Hematopoietic multipotent progenitor cell treated with erythropoietin and hydrocortisone succinate and interleukin-3 and kit ligand, for 8 days (in vitro differentiated cells): ENCODE measurements at places on chromosomes 4 and X.

- no peak for DNase-seq
These were observed 59.0 kb upstream of the DYNLT3 start for GRCh38 chrX:37906357-37906756.

DNA sequence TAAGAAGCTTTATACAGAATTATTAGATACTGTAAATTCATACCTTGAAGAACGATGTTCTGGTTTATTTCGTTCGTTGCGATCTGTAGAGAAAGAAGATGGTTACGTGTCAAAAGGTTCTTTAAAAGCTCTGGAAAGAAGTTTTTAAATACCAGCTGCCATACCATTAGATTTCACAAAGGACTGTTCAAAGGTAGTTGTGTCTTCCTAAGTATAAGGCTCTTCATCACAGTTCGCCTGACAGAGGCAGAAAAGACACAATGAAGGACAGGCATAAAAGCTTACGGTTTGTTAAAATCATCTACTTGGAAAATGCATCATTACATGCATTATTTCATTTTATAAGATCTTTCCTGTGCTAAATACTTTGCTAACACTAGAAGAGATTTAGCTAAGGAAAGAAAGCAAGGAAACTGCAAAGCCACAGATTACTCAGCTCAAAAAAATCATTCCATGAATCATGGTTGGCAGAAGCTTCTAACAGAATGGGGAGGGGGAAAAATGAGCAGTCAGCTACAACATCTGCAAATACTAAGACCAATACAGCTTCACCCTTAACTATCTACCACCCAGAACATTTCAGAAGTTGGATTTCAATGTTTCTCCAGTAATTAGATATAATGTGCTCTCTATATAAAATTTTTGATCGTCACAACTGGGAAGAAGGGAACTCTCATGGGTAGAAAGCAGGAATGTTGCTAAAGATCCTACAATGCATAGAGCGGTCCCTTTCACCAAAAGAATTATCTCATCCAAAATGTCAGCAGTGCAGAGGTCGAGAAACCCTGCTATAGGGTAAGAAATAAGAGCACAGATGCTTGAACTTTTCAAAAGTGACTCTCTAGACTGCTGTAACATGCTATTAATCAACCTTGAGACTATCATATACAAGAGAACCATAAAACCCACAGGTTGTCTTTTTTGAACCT lies 50.7 kb upstream of the PRSS48 start:
- no peak for DNase-seq

DNA sequence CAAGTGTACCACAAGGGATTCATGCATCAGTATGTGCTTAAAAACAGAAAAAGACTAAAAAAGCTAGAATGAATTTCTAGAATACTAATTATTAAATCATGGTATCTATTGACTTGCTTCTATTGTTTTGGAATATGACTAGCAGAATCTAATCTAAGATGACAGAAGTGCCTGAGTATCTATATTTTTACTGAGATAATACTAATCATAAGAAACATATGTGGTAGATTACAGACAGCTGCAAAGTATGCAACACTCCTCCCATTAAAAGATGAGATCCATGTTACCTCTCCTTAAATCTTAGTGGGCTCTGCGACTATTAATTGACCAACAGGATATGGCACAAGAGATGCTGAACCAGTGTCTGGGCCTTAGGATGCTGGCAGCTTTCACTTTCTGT lies 89.4 kb downstream of the COL25A1 start:
- DNase-seq = no peak

DNA sequence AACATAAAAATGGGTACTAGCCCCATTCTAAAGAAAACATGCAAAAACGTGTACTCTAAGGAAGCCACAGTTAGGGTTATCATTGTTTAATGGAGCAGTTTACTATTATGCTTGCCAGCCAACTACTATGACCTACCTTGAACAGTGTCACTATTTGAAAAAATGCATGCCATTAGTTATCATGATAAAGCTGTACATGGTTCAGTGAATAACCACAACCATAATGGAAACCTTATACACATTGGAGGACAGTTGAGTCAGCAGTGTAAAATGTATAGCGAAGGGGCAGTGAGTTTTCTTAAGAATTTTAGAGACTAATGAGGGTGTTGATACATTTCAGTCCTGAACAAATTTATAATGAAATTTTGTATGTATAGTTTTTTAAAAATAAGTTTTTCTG lies 381.9 kb downstream of the GRXCR1 start:
- no peak for DNase-seq

DNA sequence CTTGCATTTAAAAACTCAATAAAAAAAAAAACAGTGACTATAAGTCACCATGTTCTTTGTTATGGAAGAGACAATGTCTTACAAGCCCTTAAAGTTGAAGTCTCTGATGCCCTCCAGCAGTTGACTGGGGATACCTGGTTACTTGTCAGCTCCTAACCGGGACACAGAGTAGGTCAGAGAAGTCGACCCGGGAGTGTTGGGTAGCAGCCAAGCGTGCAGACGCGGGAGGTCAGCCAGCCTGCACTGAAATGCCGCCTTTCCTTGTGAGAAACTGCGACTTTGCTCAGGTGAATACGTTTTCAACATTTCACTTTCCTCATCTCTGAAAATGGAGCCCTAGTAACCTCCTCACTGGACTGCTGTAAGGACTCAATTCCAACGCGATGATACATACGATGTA lies 81.8 kb downstream of the F11 start:
- DNase-seq = no peak

DNA sequence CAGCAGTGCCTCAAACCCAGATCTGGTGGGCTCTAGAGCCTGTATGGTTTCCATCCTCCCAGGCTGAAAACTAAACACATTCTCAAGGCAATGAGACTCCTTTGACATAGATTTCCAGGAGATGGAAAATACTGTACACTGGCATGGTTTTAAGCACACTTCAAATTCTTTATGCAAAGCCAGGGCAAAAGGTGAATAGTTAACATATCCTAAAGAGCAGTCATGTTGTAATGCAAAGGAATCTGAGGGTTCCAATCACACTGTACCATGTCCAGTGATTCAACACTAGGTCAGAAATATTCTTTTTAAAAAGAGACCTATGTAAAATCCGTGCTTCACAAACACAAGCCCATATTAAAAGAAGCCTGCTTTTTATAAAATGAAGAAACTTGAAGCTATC lies 195.3 kb downstream of the QDPR start:
- DNase-seq = no peak

DNA sequence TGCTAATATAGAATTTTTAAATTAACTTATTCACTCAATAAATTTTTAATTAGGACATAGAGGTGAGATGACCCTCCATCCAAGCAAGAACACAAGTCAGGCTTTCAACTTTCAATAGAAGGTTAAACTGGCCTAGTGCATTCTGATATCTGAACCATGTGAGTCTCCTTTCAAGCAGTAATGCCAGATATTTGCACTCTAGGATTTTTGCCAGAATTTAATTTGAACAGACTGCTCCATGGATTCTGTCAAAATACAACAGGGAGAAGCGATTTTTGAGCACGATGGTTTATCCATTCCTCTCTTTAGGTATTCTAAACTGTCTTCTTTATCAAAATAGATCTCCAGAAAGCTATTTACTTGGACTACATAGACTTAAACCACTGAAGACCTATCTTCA lies 72.0 kb upstream of the DCLK2 start:
- no peak for DNase-seq

DNA sequence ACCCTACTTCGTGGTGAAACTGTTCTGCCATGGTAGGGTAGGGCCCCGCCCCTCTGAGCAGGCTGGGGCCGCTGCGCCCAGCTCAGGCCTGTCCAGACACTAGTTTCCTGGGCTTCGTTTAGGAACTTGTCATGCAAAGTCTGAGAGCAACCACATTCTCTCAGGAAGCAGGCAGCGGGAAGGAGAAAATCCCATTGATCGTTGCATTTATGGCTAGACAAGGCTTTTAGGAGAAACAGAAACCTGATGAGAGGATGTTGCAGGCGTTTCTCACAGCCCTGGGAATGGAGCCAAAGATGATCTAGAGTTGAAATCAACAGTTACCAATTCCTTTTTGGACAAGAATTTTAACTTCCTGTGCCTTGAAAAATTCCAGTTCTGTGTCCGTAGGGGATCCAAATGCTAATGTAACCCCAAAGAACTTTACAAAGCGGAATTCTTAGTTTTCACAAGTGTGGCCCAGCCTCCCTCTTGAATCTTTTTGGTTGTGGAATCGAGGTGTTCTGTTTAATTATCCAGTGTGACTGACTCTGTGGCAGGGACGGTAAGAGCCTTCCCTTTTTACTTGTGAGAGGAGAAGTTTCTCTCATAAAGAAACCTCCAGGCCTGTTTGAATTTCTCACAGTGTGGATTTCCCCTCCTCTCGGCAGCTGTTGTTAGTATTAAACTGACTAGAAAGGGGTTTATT lies 4.5 kb upstream of the CXCL9 start:
- no peak for DNase-seq

- DNase-seq = peak; percentile 3
These were observed 18.9 kb downstream of the PRDM8 start for GRCh38 chr4:80216100-80216761.

- DNase-seq = peak; percentile 38
These were observed 1.8 kb downstream of the SPIN4 start for GRCh38 chrX:63349307-63349706.

- no peak for DNase-seq
These were observed 75.0 kb downstream of the ZFYVE28 start for GRCh38 chr4:2343476-2343875.

DNA sequence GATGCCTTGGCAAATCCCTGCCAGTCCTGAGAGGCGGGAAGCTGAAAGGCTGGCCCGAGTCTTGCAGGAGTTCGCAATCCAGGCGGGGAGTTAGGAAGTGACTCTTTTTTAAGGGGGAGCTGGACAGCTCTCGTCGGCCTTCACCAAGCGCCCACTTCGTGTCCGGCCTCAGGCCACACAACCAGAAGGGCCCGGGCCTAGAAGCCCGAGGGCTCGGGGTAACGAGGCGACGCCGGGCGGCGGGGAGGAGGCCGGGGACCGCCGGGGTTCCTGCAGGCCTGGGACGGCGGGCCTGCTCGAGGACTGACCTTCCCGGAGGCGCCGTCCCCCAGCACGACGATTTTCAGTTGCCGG lies 395 bp downstream of the RAB28 start:
- DNase-seq = peak; percentile 43

- DNase-seq = no peak
These were observed 1326.3 kb downstream of the C4orf33 start for GRCh38 chr4:130422261-130422660.
